GM04503 (cell line): ENCODE measurements at places on chromosomes 7 and 10.
A peak's percentile ranks its signal among the peaks of the same experiment; 100 is the strongest.

- no peak for DNase-seq
Measured at GRCh38 chr7:106219170-106219569, 65.6 kb downstream of the NAMPT start.

DNA sequence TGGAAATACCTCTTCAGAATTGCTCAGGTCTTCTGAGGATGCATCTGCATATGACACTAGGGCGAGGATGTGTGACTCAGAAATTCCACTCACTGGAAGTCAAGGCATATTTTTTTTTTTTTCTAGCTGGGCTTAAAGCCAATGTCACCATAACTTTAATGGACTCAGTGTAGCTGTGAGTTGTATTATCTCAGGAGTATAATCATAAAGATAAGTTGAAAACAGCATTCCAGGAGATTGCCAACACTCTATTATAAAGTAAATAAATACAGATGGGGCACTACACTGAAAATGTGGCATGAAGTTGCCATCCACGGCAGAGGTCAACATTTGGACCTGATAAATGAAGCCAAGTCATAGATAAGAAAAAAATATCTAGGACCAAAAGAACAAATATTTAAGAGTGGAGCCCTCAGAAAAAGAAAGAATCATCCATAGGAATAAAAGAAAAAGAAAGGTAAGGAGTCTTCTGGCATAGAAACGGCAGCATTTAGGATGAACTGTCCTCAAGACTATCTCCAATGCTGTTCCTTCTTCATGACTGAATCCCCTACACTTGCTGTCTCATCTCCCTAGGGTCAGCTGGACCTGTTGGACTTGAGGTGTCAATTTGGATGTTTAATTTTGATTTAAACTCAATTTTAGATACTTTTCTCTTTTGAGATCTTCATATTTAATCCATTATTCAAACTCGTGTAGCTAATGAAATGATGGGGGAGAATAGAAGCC lies 72.9 kb upstream of the CAV2 start:
- peak; percentile 77 for DNase-seq

DNA sequence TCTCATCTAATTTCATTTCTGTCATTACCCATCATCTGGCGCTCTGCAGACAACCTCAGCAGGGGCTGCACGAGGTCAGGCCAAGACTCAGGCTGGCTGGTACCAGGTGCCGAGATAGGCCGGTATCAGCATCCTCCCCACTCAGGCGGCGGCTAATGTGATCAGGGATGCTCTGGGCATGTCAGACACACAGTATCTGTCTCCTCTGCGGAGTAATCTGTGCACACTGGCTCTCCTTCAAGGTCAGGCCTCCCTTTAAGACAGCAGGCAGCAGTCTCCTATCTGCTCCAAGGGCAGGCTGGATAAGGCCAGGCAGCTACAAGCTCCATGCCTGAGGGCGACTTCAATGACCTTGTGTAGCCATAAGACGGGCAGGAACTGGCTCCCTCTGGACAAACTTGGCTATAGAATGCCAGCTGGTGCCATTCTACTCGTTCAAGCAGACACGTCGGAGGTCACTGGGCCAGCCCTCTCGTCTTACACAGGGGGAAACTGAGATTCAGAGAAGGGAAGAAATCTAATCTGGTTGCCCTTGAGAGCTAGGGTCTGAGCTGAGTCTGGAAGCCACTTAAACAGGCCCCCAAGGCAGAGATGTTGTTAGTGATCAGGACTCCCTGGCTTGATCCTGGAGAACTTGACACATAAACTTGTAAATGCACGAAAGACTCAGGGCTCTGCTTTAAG lies 59.3 kb downstream of the ARHGAP22 start:
- DNase-seq: no peak

GRCh38 chr7:19715499-19715898 lies 6.7 kb upstream of the POLR1F start:
- no peak for DNase-seq

- peak; percentile 84 for DNase-seq
Measured at GRCh38 chr10:3472287-3473051, 299.9 kb upstream of the PITRM1 start.

DNA sequence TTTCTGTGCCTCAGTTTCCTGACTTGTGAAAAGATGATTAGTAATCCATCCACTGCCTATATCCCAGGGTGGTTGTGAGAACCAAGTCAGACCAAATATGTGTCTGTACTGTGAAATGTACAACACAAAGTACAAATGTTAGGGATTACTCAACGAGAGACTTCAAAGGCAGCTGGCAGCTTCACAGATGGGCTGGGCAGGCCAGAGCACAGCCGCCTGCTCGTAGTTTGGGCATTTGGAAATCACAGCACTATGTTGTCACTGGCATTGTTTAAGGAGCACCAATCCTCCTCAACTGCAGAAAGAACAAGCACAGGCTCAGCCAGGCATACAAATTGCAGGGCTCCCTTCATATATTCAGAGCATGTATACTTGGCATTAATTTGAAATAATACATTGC lies 64.5 kb upstream of the C10orf90 start:
- DNase-seq: no peak

- DNase-seq: peak; percentile 47
Measured at GRCh38 chr10:31064348-31064747, 32.7 kb upstream of the ZNF438 start.

DNA sequence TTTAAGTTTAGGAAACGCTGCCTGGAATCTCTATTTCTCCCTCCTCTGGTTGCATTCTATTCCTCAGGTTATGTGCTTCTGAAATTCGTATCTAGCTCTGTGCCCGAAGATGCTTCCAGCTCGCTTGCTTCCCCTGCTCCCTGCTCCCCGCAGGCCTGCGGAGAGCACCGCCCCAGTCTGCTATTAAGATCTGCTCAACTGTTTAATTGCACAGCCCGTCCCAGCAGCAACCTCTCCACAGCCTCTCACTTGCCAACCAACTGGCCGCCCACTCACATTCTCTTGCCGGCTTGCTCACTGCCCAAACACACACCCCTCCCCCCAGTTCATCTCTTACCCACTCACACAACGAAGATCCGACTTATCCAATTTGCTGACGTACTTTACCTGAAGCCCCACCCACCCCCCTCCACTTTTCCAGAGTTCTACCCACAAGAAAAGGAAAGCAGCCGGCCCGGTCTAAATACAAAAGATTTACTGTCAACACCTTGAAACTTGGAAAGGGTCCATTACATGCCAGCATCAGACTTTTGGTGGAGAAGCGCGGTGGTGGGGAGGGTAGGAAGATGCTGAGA lies 167.3 kb upstream of the KLF14 start:
- peak; percentile 67 for DNase-seq

- DNase-seq: no peak
Measured at GRCh38 chr7:15284396-15284795, 277.4 kb downstream of the AGMO start.

DNA sequence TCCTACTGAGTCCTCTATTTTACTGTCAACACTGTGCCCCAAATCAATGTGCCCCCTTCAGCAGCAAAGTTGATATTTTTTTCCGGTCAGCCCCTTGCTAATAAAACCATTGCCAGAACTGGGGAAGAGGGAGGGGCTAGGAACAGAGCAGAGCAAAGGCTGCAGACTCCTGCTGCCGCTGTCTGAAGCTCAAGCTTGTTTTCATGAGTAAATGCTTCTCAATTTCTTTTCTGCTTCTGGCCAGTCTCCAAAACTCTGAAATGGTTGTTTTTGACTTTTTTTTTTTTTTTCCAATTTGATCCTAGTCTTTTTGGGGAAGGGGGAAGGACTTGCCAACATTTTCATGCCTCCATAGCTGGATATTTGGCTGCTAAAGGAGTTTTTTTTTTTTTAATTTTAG lies 26.7 kb upstream of the PROSER2 start:
- no peak for DNase-seq

DNA sequence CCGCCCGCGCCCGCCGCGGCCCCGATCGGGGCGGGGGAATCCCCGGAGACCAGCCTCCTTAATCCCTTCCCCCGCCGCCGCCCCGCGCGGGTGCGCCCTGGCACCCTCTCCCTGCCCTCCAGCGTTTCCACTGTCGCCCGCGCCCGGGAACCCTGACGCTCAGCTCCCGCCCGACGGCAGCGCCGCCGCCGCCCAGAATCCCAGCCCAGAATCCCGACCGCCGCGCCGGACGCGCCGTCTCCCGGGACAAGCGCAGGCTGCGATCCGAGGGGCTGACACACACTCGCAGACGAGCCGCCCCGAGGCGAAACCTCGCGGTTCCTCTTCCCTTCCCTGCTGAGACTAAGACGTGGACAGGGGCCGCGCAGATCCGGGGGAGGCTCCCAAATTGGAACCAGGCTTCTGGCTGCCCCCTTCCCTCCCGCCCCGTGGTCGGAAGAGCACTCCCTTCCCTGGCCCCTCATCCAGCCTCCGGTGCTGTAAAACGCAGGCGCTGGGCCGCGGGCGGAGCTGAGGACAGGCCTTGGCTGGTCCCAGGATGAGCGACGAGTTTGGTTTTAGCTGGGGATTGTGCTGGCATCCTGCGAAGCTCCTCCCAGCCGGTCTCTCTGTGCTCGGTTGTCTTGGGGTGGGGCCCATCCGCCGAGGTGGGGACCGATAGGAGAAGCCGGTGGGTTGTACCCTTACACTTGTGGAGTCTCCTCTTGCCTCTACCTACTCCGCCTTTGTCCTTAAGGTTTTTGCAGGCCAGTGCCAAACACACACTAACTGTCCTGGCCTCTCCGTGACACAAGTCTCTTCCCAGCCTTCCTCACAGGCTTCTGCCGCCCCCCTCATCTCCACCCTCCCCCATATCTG lies 1.1 kb downstream of the MARVELD1 start:
- no peak for DNase-seq

GRCh38 chr7:33210958-33211357 lies 81.6 kb downstream of the BBS9 start:
- DNase-seq: no peak

DNA sequence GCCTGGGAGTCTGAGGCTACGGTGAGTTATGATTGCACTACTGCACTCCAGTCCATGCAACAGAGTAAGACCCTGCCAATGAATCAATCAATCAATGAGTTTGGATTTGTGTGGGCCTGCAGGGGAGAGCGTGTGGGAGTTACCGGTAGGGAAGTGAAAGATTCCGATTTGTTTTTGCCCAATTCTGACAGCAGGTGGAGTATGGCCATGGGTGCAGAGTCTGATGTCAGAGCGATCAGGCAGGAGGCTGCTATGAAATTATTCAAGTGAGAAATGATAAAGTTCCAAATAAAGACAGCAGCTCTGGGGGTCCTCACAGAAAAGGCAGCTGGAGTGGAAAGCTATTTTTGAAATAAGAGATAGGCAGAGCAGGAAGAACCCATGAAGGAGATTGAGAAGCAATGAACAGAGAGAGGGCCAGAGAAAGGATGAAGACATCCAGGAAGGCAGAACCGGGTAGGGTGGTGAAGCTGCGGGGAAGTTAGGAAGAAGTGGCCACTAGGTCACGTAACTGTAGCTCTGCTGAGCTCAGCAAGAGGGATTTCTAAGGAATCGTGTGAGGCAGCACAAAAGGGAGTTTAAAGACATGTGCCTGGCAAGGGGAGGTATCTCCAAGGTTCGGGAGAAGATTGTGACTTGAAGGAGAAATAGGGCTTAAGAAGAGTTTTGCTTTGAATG lies 93.7 kb upstream of the NMT2 start:
- DNase-seq: no peak

DNA sequence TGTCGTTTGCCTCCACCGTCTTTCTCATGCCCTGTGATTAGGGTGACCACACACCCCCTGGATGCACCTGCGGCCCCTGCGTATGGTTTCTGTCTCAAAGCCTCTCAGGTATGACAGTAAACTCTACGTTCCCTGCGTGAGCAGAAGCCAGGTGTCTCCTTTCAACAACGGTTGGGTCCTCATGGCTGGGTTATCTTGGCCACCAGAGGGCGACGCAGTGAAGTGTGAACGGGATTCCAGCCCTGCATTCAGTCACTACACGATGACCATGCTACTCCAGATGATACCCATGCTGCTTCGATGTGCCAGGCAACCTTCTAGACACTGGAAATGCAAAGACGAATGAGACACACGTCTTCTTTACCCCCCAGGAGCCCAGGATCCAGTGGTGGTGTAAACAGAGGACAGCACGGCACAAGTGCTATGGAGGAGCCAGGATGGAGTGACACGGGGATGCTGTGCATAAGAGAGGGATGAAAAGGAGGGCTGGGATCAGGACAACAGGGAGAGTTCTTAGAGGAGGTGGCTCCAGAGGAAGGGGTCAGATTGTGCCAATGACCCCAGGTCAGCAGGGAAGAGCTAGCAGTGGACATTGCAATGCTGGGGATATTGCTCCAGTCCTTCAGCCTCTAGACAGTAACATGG lies 228.1 kb upstream of the PFKP start:
- DNase-seq: no peak

DNA sequence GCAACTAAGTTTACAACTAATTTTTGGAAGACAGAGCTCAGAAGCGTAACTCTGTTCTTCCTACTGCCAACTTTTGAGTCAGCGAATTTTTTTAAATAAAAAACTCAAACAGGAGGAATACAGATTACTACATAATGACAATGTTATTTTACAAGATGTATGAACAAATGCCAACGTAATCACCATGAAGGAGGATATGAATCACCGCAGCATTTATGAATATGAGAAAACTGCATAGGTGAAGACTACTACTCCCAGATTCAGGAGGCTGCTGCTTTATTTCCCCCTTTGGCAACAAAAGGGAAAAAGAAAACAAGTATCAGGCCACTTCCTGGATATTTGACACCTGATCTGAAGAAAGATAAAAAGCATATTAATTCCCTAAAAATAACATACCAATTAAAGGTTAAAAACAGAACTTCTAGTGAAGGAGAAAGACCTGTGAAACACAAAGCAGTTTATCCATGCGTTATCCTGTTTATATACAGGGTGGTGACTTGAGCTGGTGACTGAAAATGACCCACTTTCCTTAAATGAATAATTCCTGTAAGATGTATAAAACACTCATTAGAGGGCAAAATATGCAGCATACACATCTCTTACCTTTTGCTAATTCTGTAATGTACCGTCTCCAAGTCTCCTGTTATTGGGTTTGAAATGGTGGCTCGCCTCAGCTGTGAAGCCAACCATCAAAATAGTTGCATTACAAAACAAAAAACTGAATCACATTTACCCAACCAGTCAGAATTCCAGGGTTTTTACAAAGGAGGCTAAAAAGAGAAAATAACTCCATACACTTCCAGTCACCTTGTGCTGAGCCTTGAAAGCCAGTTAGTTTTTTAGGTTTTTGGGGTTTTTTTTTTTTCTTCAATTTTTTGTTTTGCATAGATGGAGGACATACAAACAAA lies 52.0 kb downstream of the P4HA1 start:
- peak; percentile 62 for DNase-seq

DNA sequence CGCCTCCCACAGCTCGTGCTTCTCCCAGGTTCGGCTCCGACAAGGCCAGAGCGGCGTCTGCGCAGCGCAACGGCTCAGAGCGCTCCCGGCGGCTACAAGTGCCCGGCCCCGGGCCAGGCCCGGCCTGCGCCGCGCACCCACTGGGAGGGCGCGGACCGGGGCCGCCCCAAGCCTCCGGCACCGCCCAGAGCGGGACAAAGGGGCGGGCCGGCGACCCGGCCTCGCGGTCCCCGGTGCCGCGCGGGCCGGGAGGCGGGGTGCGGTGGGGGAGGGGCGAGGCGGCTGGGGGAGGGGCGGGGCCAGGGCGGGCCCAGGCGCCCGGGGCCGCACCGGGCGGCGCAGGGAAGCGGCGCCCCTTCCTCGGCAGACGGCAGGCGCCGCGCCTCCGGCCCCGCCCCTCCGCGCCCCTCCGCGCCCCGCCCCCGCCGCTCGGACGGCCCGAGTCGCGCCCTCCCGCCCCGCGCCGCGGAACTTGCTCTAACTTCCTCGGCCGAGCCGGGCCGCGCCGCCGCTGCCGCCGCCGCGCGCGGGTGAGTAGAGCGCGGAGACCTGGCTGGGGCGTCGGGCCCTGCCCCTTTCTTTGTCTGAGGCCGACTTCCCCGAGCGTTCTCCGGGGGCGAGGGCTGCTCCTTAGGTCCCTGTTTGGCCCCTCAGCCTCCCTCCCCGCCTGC lies at the start of gene TSPAN14:
TSPAN14 (plus strand) TSS at position 469 of the 671 bp plus-strand sequence. CDS start 34,924 bp downstream, outside the sequence.
- DNase-seq: no peak

- DNase-seq: no peak
Measured at GRCh38 chr10:9900751-9901150, 1116.9 kb upstream of the CELF2 start.
